ENCODE measurements at places on chromosomes 5 and 9. TPM values are rescaled to one million over a fixed set of nuclear protein-coding genes. Genes with fewer than 3 reads are reported as not detected.

DNA sequence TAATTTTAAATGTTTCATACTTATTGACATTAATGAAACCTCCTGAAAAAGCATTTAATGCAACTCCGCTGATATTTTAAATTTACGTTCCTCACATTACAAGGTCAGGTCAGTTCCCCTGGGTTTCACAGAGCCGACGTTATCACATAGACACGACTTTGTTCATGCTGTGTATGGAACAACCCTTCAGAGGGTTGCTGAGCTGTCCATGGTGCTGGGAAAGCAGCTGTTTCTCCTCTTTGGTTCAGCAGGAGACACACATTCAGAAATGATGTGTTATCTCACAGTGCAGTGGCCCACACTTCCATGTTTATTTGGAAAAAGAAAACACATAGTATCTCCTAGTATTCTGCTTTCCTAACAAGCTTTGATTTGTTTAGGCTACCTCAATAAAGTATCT is 53.5 kb downstream of the PPP2R2B start:
- DNase-seq = peak; percentile 59
- no peak overlapping the region for H3K27ac ChIP-seq
- H3K4me1 ChIP-seq = no peaks in the 10 kb centered on the region
- no peaks in the 10 kb centered on the region for H3K36me3 ChIP-seq
- H3K27me3 ChIP-seq = peaks cover 27% of the 10 kb centered on the region

- DNase-seq = no peak
- no peak overlapping the region for H3K4me3 ChIP-seq
Observed at GRCh38 chr9:93091453-93092081, 4.5 kb upstream of the CARD19 start.

DNA sequence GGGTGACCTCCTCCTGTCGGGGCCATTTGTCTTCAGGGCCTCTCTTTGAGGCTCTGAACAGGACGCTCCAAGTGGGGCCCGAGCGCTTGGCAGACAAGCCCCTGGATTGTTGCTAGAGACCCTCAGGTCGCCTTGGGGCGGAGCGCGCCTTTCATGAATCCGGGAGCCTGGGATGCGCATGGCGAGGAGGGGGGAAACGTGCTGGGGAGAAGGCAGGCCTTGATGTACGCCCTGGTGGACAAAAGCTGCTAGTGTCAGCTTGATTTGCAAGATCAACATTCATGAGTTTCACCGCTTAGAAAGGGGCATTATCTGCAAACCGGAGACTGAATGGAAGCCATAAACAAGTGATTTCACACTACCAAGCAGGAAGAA is 226.3 kb downstream of the SMARCA2 start:
- no peaks in the 10 kb centered on the region for H3K36me3 ChIP-seq
- peak; percentile 34 for DNase-seq
- H3K4me1 ChIP-seq = peaks cover 17% of the 10 kb centered on the region
- H3K4me3 ChIP-seq = peak overlapping the region; percentile 86

DNA sequence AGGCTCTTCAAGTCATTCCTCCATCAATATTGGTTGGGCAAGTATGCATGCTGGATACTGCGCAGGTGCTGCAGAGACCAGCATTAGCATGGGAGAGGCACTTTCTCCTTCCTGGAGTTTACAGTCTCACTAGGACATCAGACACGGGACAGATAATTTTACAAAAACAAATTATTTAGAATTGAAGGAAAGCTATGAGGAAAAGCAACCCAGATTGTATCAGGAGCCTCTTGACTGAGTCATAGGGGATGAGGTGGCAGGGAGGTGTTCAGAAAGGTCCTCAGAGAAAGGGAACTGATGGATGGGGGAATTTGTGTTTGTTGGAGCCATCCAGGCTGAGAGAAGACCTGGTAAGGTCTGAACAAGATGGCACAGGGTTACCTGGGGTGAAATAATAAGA is 24.5 kb upstream of the RAB14 start:
- no peaks in the 10 kb centered on the region for H3K36me3 ChIP-seq
- no peak for DNase-seq
- H3K4me3 ChIP-seq = no peak overlapping the region
- peaks cover 3% of the 10 kb centered on the region for H3K27me3 ChIP-seq

- no peak for DNase-seq
- peaks cover 6% of the 10 kb centered on the region for H3K36me3 ChIP-seq
- no peaks in the 10 kb centered on the region for H3K4me1 ChIP-seq
- no peak overlapping the region for H3K4me3 ChIP-seq
- no peaks in the 10 kb centered on the region for H3K27me3 ChIP-seq
Observed at GRCh38 chr5:60992871-60993270, 47.9 kb downstream of the NDUFAF2 start.

DNA sequence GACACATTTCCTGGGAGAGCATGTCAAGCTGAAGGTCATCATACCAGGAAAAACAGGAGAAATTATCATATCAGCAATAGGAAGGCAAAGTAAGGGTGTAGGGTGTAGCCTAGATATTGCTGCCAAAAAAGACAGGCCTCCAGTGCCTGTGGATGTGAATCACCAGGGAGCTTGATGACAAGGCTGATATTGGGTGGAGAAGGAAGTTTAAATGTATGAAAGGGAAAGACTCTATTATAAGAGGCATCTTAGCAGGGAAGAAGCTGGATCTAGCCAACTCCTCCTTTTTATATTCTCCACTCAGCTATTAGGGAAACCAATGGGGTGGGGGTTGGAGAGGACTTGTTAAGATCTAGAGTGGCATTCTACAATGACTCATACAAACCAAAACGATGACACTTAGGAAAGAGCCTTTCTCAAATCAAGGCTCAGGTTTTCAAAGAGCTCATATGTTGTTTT is 13.4 kb upstream of the TXNDC8 start:
- no peak overlapping the region for H3K4me3 ChIP-seq
- H3K4me1 ChIP-seq = no peaks in the 10 kb centered on the region
- H3K27me3 ChIP-seq = peaks cover 4% of the 10 kb centered on the region
- DNase-seq = no peak
- H3K27ac ChIP-seq = no peak overlapping the region

- DNase-seq = no peak
- no peak overlapping the region for H3K27ac ChIP-seq
- H3K4me3 ChIP-seq = no peak overlapping the region
- H3K36me3 ChIP-seq = no peaks in the 10 kb centered on the region
Observed at GRCh38 chr5:39760385-39761198, 335.8 kb upstream of the DAB2 start.

DNA sequence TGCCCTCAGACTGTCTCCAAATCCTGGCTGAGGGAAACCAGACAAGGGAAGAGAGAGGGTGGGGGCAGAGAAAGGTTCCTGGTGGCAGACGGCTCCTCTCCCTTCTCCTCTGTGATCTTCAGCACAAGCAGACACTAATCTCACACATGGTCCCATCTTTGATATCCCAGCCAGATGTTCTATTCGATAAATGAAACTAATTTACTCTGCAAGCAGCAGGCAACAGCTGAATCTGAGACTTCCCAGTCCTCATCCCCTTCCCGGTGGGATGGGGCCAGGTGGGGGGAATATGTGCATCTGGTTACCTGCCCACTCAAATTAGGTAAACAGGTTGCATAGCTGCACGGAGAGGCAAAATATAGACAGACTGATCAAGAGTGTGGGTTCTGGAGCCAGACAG is 208.9 kb upstream of the PANK3 start:
- H3K27ac ChIP-seq = no peak overlapping the region
- H3K4me1 ChIP-seq = no peaks in the 10 kb centered on the region
- H3K4me3 ChIP-seq = no peak overlapping the region
- H3K36me3 ChIP-seq = peaks cover 2% of the 10 kb centered on the region

- no peaks in the 10 kb centered on the region for H3K36me3 ChIP-seq
- H3K27me3 ChIP-seq = no peaks in the 10 kb centered on the region
- H3K27ac ChIP-seq = no peak overlapping the region
- H3K4me3 ChIP-seq = no peak overlapping the region
- DNase-seq = no peak
- H3K4me1 ChIP-seq = peaks cover 8% of the 10 kb centered on the region
Observed at GRCh38 chr9:20528253-20528652, 94.0 kb downstream of the MLLT3 start.

GRCh38 chr5:52856564-52856963 is 68.8 kb downstream of the ITGA1 start:
- H3K4me1 ChIP-seq = no peaks in the 10 kb centered on the region
- no peak for DNase-seq
- no peaks in the 10 kb centered on the region for H3K27me3 ChIP-seq
- no peaks in the 10 kb centered on the region for H3K36me3 ChIP-seq

- no peak overlapping the region for H3K27ac ChIP-seq
- H3K4me3 ChIP-seq = no peak overlapping the region
- no peaks in the 10 kb centered on the region for H3K36me3 ChIP-seq
- DNase-seq = no peak
Observed at GRCh38 chr5:86824637-86825036, 206.9 kb downstream of the COX7C start.

DNA sequence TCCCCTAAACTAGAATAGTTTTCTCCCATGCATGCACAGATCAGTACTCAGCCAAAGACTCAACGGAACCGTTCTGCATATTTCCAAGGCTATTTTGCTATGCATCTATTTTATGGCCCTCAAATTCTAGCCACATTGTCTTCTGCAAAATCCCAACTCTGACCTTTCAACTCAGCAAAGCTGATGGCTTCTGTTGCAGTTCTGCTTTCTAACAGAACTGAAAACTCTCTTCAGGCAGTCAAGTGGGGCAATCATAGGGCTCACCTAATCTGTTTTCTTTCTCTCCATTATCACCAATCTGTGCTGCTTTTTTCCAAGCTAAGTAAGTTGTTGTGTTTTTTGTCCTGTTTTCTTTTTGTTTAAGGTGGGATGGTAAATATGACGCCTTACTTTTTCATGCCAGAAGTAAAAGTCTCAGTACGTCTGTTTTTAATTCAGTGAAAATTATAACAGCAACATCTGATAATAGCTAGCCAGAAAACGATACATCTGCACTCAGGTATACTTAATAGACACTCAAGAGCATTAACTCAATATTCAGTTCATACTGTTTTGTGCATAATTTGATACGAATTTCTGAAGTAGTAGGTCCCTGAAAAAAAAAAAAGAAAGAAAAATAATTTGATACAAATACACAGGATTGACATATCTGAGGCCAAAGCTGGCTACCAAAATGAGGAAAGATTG is 454.3 kb downstream of the TLE1 start:
- H3K27me3 ChIP-seq = no peaks in the 10 kb centered on the region
- no peak overlapping the region for H3K27ac ChIP-seq

DNA sequence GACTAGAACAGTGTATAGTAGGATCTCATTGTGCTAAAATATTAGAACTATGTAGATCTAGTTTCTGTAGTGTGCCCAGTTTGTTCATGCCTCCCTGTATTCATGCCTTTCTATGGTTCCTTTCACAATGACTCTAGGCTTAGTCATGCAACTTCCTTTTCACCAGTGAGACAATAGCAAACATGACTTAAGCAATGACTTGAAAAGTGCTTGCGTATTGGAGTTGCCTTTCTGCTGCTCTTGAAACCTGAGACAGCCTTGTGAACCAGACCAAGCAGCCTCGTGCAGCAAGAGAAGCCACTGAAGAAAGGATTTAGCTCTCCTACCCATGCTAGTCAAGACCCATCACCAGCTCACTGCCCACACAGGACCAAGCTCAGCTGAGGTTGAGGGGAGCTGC is 294.5 kb upstream of the TAS2R1 start:
- no peak overlapping the region for H3K27ac ChIP-seq
- H3K4me1 ChIP-seq = peaks cover 8% of the 10 kb centered on the region
- no peak for DNase-seq
- H3K36me3 ChIP-seq = no peaks in the 10 kb centered on the region
- H3K27me3 ChIP-seq = peaks cover 4% of the 10 kb centered on the region

DNA sequence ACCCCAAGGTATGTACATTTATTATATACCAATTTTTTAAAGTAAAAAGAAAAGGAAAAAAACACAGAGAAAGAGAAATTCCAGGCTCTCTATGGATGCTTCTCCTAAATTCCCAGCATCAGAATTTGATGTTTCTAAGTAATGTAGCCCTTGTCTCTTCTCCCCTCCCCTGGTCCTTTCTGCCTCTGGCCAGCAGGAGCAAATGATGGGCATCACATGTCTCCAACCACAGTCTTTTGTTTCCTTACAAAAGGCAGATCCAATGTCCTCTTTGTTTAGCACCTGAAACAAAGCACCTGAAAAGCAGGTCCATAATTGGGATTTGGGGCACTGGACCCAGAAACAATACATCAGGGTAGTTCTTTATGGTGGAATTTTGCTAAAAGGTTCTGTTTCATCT is 50.4 kb upstream of the APC start:
- H3K4me3 ChIP-seq = no peak overlapping the region
- DNase-seq = no peak
- peaks cover 5% of the 10 kb centered on the region for H3K4me1 ChIP-seq
- no peak overlapping the region for H3K27ac ChIP-seq
- H3K27me3 ChIP-seq = no peaks in the 10 kb centered on the region

- H3K4me1 ChIP-seq = no peaks in the 10 kb centered on the region
- H3K36me3 ChIP-seq = no peaks in the 10 kb centered on the region
- peaks cover 3% of the 10 kb centered on the region for H3K27me3 ChIP-seq
Observed at GRCh38 chr5:71895546-71895945, 176.5 kb downstream of the CARTPT start.

GRCh38 chr5:93099902-93100347 is 481.1 kb downstream of the NR2F1-AS1 start:
- DNase-seq = no peak
- H3K4me3 ChIP-seq = no peak overlapping the region
- peaks cover 8% of the 10 kb centered on the region for H3K27me3 ChIP-seq
- H3K27ac ChIP-seq = no peak overlapping the region
- H3K4me1 ChIP-seq = peaks cover 2% of the 10 kb centered on the region

GRCh38 chr9:4258320-4259090 is 41.4 kb downstream of the GLIS3 start:
- peaks cover 42% of the 10 kb centered on the region for H3K36me3 ChIP-seq
- no peak for DNase-seq
- H3K27me3 ChIP-seq = no peaks in the 10 kb centered on the region
- peaks cover 22% of the 10 kb centered on the region for H3K4me1 ChIP-seq
- H3K4me3 ChIP-seq = no peak overlapping the region

GRCh38 chr5:133365738-133366137 is 246.6 kb downstream of the FSTL4 start:
- DNase-seq = no peak
- no peak overlapping the region for H3K27ac ChIP-seq
- peaks cover 3% of the 10 kb centered on the region for H3K27me3 ChIP-seq
- H3K36me3 ChIP-seq = no peaks in the 10 kb centered on the region

DNA sequence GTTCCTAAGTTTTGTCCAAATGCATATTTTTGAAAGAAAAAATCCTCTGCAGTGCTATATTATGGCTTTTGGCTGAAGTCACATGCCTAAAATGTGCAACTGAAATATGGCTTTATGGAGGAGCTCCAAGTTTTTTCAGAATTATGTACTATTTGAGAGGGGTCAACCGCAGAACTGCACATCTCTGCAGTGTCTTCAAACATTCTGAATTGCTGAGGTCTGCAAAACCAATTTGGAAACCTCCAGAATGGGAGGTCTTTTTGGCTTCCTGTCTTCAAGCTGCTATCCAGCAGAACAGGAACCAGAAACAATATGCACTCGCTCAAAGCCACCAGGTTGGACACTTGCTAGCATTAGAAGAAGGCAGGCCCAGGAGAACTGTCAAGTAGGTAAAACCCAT is 376.0 kb upstream of the PAPPA start:
- no peak overlapping the region for H3K4me3 ChIP-seq
- no peak for DNase-seq
- H3K27ac ChIP-seq = no peak overlapping the region
- H3K36me3 ChIP-seq = no peaks in the 10 kb centered on the region

The SPINK4 gene
- not detected for total RNA-seq

The CRHBP gene
- total RNA-seq = 1.1 TPM

The ARHGEF28 gene
- 17.0 TPM for total RNA-seq

The AQP3 gene
- 6.9 TPM for total RNA-seq

The LCN15 gene
- not detected for total RNA-seq

The QRFP gene
- not detected for total RNA-seq

The FBP2 gene
- not detected for total RNA-seq

The MELK gene
- 24.0 TPM for total RNA-seq

The BAAT gene
- total RNA-seq = 0.36 TPM

The PCDHGA10 gene
- total RNA-seq = 14.6 TPM

The CCNI2 gene
- 0.36 TPM for total RNA-seq

The RORB gene
- not detected for total RNA-seq

The TAF11L10 gene
- total RNA-seq = not detected
